ENCODE measurements at places on chromosomes 3 and 15.

GRCh38 chr15:54298396-54298795 lies 320.2 kb downstream of the UNC13C start:
- no peak for DNase-seq

DNA sequence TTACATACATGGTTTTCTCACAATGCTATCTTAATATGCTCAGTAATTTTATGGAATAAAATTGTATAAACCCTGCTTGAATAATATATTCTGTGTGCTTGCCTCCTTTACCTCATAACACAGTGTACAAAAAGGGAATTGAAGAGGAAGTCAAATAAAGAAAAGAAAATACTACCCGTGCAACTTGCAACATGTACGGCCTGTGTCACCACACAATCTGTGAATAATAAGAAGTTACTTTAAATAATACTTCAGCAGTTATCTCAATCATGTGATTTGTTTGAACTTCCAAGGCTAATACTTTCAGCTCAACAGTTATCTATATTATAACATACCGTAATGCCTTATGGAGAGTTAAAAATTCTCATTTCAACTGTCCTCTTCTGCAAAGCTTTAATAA lies 58.1 kb upstream of the SATB1 start:
- no peak for DNase-seq

DNA sequence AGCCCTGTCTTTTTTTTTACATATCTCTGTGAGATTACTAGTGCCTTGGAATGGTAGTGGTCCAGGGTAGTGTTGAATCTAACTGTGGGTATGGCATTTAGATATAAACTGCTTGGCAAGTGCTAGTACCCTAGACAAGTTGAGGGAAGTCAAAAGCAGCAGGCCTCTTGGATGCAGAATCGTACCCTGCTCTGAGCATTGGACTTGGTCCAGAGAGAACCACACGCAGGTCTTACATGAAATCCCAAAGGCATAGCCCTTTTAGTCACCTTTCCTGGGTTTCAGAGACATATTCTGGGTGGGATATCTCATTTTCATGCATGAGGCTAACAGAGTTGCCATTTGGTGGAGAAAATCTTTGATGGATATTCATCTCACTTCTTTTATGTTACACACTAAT lies 641.4 kb downstream of the PDCD6IP start:
- no peak for DNase-seq

DNA sequence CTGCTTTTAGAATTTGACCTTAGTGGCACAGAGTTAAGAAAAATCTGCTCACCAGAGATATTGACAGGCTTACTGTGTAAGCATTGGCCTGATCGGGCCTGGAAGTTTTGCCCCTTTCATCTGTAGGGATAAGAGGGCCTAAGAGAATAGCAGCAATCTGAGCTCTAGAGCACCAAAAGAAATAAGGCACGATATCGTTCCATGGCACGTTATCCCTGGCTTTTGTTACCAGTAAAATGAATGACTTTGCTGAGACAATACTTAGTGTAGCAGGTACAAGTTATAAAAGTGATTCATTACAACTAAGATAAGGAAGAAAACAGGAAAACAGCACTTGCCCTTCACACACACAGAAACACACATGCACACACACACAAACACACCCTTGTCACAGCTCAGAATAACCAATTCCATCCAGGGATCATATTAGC lies 5.0 kb downstream of the THBS1 start:
- no peak for DNase-seq

- DNase-seq = peak; percentile 10
Observed at GRCh38 chr3:126337980-126338651, 19.1 kb downstream of the KLF15 start.

GRCh38 chr15:38414357-38414756 lies 39.6 kb upstream of the FAM98B start:
- DNase-seq = no peak

DNA sequence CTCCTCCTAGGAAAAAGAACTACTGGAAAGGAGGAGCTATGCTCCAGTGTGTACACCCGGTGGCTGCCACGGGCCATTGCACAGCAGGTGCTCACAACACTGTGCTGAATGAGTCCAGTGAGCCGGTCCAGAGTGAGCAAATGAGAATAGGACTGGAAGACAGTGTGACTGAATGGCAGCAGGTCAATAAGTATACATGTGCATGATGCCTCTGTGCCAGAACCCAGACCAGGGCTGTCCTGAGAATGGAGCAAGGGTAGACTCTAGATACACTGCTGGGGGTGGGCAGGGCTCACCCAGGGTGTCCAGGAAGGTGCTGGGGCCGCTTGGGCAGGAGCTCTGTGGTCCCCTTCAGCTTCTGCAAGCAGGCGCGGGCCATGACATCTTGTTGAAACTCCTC lies 8.3 kb downstream of the POLG start:
- no peak for DNase-seq

- no peak for DNase-seq
Observed at GRCh38 chr3:155428563-155428962, 135.1 kb upstream of the STRIT1 start.

DNA sequence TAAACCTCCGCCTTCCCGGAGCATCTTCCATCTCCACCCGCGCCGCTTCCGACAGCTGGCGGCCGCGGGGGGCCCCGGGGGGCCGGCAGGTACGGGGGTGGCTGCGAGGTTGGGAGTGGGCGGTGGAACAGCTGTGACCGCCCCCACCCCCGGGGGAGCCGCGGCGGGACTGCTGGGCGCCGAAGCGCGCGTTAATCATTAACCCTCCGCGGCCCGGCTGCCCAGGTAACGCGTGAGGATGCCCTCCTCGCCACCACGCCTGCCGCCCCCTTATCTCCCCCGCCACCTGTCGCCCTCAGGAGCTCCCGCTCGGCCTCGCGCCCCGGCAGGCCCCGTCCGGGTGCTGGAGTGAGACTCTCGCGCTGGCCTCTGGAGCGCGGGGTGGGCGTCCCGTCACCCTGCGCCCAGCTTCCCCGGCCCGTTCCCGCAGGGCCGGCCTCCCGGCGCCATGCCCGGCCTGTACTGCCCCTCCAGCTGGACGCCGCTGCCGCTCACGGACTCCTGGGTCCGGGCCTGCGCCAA lies 757 bp downstream of the VWA5B2 start:
- DNase-seq = peak; percentile 28

- DNase-seq = no peak
Observed at GRCh38 chr3:169604568-169604967, 58.9 kb downstream of the MECOM start.

GRCh38 chr3:53705774-53706173 lies 140.4 kb downstream of the CHDH start:
- no peak for DNase-seq

- DNase-seq = peak; percentile 32
Observed at GRCh38 chr15:73924171-73924921, 1.9 kb upstream of the LOXL1 start.

GRCh38 chr3:115436767-115437301 lies 186.5 kb upstream of the GAP43 start:
- no peak for DNase-seq

DNA sequence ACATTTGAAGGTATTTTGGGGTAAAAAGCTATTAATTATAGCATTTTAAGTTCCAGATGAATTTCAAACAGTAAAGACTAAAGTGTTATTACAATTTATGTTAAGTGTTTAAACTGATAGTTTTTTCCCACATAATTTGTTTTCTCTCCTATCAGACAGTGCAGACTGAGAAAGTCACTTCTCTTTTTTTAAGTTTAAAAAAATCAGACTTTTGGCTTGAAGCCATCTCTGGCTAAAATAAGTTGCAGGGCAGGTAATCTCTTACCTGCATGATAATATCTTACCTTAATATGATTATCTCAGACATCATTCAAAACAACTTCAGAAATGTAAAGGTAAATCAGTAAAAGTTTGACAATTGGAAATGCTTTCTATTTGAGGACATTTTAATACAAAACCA lies 21.5 kb upstream of the RAB6B start:
- no peak for DNase-seq

- no peak for DNase-seq
Observed at GRCh38 chr3:3191675-3192285, 12.3 kb upstream of the CRBN start.

DNA sequence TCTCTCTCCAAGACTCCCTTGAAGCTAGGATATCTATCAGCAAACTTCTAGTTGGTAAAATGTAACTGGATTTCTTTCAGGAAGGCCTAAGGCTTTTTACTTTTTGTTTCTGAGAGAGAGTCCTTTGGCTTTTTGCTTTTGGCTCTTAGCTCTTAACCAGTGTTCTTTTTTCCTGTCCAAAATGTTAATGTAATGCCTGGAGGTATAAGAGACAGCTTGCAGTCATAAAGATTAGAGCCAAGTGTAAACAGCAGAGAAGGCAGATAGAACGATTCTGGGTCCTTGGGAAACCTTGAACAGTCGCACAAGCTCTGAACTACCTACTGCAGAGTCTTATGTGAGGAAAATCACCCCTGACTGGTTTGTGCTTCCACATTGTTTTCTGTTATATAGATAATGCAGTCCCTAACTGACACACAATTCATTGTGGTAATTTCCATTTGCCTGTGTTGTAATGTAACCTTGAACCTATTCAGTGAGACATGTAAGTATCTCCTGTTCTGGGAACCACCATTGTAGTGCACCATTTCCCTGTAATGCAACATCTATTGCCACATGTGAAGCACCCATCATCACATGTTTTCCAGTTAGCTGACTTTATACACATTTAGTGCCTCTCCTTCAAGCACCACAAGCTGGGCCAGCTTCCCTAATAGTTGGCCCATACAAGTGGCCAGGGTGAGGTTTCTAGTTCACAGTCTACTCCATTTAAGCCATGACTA lies 1311.9 kb downstream of the ROBO1 start:
- no peak for DNase-seq

GRCh38 chr15:78209646-78210348 lies 24.6 kb downstream of the ACSBG1 start:
- no peak for DNase-seq

GRCh38 chr15:89335298-89336041 lies 846 bp upstream of the POLG start:
- DNase-seq = no peak

DNA sequence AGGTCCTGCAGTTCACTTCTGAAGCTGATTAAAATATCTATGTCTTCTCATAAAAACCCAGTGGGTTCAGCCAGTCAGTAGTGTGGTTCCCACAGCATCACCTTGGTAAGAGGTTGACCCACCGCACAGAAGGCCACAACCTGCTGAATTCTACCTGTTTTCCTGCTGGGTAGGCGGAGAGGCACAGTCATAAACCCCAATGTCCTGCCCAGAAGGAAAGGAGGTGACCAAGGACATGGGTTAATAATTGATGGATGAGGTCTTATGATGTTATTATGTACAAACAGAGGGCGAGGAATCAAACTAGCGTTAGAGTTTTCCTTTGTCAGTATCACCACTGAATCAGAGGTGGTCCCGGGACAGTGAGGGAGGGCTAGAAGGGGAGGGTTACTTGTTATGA lies 27.8 kb downstream of the CA12 start:
- no peak for DNase-seq

DNA sequence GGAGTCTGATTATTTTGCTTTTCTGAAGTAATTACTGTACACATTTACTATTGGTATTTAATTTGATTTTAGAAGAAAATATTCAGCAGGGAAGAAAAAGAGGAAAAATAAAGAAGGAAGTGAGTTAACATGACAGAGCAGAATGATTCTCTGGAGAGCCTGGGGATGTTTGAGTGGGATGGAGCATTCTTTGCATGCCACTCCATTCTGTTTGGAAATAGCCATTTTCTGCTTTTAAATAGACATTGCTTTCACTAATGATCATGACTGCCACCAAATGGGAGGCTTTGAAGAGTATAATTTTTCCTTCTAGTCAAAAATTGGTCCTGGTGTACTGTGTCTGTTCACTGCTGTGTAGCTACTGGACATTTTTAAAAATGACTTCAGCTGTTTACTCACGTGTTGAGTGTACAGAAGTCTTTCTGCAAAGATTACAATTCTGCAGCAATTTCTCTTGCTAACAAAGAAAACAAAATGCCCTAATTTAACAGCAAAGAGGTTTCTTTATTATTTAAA lies 196.1 kb downstream of the RYR3 start:
- DNase-seq = no peak

DNA sequence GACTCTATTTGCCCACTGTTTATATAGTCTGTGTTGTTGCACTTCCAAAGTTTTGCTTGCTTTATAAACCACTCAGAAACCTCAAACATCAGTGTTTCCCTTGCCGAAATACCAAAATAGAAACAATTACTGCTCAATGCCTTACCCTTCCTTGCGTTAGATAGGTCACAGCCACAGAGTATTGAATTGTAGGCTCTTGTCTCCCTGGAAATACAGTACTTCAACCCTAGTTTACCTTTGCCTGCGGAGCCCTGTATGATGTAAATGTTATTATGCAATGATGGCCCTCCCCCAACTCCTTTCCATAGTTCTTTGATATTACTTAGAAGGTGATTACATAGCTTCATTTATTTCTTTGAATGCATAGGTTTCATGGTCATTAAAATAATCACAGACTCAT lies 44.2 kb downstream of the SOX2 start:
- DNase-seq = no peak

GRCh38 chr15:40388941-40389823 lies 6.7 kb downstream of the KNSTRN start:
- no peak for DNase-seq

DNA sequence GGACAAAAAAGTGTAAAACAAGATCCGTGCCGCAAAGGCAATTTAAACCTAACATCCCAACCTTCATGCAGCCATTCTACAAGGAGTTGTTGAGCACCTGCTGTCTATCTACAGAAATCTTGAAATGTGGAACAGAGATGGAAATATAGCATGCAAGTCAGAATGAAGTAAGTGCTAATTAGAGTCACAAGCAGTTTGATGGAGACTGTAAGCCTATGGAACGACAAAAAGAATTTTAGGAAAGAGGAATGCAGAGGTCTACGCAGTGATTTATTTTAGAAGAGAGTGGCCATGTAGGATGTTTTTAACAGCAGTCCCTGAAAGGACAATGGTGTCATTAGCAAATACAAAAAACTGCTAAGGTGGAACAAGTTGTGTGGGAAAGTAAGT lies 851 bp upstream of the DCBLD2 start:
- no peak for DNase-seq

GRCh38 chr3:112371569-112371968 lies 38.6 kb downstream of the CD200 start:
- DNase-seq = no peak

DNA sequence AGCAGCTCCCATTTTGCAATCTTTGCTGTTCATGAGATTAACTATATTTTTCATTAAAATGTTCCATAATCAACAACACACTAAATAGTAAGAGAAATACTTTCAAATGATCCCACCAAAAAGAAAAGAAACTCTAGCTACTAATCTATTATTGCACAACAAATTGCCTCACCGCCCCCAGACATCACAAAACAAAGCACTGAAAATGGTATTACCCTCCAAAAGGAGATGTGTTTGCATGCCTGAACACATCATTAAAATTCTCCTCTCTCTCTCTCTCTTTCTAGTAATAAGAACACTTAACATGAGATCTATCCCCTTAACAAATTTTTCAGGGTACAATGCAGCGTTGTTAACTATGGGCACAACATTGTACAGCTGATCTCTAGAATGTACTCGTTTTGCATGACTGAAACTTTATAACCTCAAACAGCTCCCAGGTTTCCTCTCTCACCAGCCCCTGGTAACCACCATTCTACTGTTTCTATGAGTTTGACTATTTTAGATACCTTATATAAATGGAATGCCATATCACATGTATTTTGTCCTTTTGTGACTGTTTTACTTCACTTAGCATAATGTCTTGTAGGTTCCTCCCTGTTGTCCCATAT lies 33.1 kb downstream of the WNT5A start:
- no peak for DNase-seq

Measured in activated T-cell treated with anti-CD3 and anti-CD28 coated beads, Interleukin-2, amount 50 U/mL, for 1 hour (primary cell).